Vagina (tissue), 2 donors: ENCODE measurements at places on chromosomes 11 and 22. TPM values are rescaled to one million over a fixed set of nuclear protein-coding genes. Genes with fewer than 3 reads are reported as not detected.
A peak's percentile ranks its signal among the peaks of the same experiment; 100 is the strongest.

Gene RPL3
- 2,613 TPM for total RNA-seq

GRCh38 chr11:102005306-102005705, 41.9 kb upstream of the CFAP300 start:
- DNase-seq = no peak

GRCh38 chr11:27350511-27350910, 12.5 kb downstream of the CCDC34 start:
- DNase-seq = no peak

- no peak for DNase-seq
Observed at GRCh38 chr22:37734964-37735451, 38.2 kb downstream of the TRIOBP start.

DNA sequence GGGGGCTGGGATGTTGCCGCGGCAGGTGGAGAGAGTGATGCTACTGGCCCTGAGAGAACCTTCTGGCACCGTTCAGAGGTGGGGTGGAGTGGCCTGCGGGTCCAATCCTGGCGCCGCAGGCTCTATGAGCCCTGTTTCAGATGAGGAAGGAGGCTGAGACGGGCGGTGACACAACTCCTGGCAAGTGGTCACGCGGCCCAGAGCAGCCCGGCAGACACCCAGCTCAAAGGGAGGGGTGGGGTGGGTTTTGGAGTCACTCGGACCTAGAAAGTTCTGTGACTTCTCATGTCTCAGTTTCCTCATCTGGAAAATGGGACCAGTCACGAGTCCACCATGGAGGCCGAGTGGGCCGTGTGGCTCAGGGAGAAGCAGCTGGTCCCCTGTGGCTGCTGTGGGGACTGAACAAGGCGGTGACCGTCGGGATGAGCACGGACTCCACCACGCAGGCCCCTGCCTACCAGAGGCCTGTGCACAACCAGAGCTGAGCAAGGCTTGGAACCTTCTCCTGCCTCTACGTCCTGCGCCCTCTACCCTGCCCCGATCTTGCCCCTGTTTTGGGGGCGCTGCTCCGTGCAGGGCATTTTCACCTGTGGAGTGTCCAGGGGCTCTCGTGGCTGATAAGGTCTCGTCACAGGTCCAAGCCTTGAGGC, 3.7 kb downstream of the TSPO start:
- DNase-seq = no peak

Gene PGA5
- not detected for total RNA-seq

- DNase-seq = peak; percentile 93
Observed at GRCh38 chr11:76445121-76446084, 585 bp downstream of the EMSY start.

GRCh38 chr11:11446967-11447366, 93.9 kb upstream of the CSNK2A3 start:
- DNase-seq = no peak

- no peak for DNase-seq
Observed at GRCh38 chr11:117378976-117379865, 51.6 kb downstream of the CEP164 start.

GRCh38 chr11:129865701-129866100, 29.7 kb downstream of the NFRKB start:
- no peak for DNase-seq

DNA sequence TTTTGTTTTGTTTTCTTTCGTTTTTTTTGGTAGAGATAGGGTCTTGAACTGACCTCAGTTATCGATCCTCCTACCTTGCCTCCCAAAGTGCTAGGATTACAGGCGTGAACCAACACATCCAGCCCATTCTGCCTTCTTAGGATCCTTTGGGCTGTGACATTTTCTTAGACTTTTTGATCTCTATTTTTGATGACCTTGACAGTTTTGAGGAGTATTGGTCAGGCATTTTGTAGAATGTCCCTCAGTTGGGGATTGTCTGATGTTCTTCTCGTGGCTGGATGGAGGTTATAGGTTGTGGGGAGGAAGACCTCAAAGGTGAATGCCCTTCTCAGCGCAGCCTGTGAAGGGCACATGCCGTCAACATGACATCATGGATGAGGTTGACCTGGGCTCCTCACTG, 19.5 kb upstream of the RAB1B start:
- no peak for DNase-seq

Gene NRXN2
- 16.9 TPM for total RNA-seq

- no peak for DNase-seq
Observed at GRCh38 chr22:35528927-35529326, 11.7 kb upstream of the RASD2 start.

- DNase-seq = no peak
Observed at GRCh38 chr22:20507253-20508066, at the start of gene MED15. Gene MED15, plus strand, starts transcription at chr22:20507610. Its CDS starts 69 bp downstream, at chr22:20507679.

DNA sequence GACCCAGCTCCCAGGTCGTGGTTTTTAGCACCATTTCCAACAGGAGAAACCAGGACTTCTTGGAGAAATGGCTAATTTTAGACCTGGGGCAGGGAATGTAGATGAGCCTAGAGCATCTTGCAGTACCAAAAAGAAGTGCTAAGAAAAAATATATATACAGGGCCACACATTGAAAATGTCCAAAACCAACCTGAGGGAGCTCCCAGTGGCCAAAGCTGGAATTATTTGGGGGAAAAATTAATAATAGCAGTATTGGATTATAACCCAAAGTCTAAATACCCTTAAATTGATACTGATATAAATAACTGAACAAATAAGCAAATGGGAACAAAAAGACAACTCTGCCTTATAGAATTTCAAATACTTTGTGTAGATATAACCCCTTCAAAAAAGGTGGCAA, 108.0 kb downstream of the PARVA start:
- no peak for DNase-seq

DNA sequence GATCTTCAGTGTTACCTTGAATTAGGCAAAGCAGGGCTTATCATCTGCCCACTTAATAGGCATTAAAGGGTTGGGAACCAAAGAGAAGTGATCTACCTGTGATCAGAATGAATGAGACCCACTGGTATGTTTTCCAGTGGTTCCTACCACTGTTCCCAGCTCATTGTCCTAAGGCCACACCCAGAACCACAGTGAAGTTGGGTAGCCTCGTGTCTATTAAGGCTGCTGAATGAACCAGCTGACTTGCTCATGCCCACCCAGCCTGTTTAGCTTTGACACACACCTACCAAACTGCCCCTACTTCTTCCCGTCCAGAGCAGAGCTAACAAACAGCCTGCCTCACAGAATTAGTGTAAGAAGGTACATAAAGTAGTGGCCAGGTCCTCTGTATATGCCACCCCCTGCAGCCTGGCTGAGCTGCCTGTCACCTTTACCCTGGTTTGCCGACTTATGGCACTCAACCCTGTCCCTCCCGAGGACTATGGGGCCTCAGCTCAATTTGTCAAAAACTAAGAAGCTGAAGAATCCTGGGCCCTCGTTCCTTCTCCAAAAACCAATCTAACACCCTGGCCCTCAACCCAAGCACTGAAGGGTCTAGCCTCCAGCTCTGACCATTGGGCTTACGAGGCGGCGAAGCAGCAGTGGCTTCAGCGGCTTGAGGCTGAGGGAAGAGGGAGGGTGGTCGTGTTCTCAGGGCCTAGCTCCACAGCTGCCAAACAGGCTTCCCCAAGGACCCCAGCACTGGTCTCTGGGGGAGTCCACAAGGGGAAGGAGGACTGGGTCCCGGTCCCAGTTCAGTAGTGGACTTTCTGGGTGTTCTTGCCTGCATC, 9.8 kb downstream of the UCP2 start:
- no peak for DNase-seq

- no peak for DNase-seq
Observed at GRCh38 chr11:56885177-56885576, 103.5 kb upstream of the OR5AK2 start.

GRCh38 chr22:44847892-44848291, 95.5 kb downstream of the ARHGAP8 start:
- no peak for DNase-seq
